SW480 (cell line): ENCODE measurements at places on chromosomes 5 and 9.

DNA sequence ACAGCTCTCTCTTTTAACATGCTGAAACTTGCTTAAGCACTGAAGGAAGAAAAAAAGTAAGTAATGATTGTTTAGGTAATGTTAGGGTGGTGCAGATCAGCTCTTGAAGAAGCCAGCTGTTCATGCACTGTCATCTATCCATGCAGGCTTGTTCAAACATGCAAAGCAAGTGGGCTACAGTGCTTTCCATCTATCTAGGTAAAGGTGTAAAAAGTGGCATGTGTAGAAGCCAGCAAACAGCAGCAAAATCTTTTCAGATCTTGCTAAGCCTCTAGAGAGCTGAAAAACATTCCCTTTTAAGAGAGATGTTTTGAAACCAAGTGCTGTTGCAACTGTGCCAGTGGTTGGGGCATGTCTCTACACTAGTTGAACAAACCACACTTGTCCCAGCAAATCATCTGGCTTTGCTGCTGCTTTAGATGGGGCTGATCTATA lies 214.4 kb downstream of the EFNA5 start:
- no peak for DNase-seq

GRCh38 chr5:97618721-97619120 lies 435.7 kb upstream of the RIOK2 start:
- no peak for DNase-seq

- no peak for DNase-seq
Observed at GRCh38 chr5:151495320-151495719, 47.9 kb downstream of the SLC36A1 start.

GRCh38 chr5:179462040-179462439 lies 88.3 kb upstream of the RUFY1 start:
- no peak for DNase-seq

- DNase-seq = no peak
Observed at GRCh38 chr5:176381423-176381822, 7.0 kb downstream of the NOP16 start.

- DNase-seq = no peak
Observed at GRCh38 chr5:35919191-35919590, 19.2 kb downstream of the CAPSL start.
